GOT3 (cell line): ENCODE measurements at places on chromosomes 6 and 20.

GRCh38 chr20:52153896-52154295 is 37.7 kb downstream of the ZFP64 start:
- DNase-seq, result no peak

GRCh38 chr6:158459726-158460125 is 100.2 kb upstream of the TMEM181 start:
- DNase-seq, result no peak

GRCh38 chr6:146103416-146104072 is 74.7 kb downstream of the GRM1 start:
- no peak for DNase-seq

DNA sequence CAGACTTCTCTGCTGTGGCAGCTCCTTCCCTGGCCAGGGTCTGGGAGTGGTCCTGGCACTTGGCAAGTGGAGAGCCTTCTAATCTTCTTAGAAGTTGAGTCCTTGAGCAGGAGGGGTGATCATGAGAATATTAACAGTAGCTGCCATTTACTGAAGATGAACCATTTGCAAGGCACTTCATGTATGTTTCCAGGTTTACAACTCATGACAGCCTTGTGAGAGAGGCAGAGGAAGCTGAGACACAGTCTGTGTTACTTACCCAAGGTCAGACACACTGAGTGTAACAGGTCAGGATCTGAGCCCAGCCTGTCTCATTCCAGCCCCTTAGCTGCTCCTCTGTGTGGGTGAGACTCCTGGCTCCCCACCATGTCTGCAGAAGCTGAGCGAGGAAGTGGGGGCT is 45.5 kb upstream of the SRF start:
- no peak for DNase-seq

- no peak for DNase-seq
Measured at GRCh38 chr6:82959385-82959941, 106.2 kb downstream of the UBE3D start.

DNA sequence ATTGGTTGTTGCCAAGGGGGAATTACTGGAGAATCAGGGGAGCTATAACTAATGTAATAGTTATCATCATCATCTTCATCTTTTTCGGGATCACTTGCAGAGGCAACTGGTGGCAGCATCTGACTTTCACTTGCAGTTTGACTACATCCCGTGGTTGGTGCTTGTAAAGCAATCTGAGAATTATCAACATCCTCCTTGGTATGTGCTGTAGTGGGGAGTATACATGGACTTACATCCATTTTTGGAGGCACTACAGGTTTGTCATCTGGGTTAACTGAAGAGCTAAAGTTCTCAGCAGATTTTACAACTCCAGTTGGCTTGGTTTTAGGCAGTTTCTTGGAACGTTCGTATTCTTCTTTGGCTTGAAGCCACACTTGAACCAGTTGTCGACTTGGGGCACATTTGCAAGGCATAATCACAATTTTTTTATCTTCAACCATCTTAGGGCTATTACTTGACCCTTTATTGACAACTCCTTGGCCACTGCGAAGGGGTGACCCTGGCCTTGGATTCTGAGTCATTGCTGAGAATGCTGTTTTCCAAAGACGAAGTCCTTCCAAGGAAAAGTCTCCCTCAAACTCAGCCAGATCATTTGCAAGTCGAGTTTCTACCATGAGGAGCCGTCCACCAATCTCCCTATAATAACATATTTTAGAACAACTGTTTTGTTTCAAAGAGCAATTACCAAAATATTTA is 115.5 kb downstream of the REV3L start:
- DNase-seq, result no peak

GRCh38 chr6:124512431-124512830 is 449.8 kb upstream of the RNF217 start:
- no peak for DNase-seq

GRCh38 chr20:46752728-46753127 is 43.3 kb downstream of the SLC2A10 start:
- no peak for DNase-seq

- no peak for DNase-seq
Measured at GRCh38 chr6:168494726-168495125, 53.7 kb downstream of the SMOC2 start.

- no peak for DNase-seq
Measured at GRCh38 chr20:42435230-42435629, 754.5 kb downstream of the PTPRT start.

GRCh38 chr20:36116807-36117441 is 37.6 kb upstream of the EPB41L1 start:
- peak; percentile 37 for DNase-seq

DNA sequence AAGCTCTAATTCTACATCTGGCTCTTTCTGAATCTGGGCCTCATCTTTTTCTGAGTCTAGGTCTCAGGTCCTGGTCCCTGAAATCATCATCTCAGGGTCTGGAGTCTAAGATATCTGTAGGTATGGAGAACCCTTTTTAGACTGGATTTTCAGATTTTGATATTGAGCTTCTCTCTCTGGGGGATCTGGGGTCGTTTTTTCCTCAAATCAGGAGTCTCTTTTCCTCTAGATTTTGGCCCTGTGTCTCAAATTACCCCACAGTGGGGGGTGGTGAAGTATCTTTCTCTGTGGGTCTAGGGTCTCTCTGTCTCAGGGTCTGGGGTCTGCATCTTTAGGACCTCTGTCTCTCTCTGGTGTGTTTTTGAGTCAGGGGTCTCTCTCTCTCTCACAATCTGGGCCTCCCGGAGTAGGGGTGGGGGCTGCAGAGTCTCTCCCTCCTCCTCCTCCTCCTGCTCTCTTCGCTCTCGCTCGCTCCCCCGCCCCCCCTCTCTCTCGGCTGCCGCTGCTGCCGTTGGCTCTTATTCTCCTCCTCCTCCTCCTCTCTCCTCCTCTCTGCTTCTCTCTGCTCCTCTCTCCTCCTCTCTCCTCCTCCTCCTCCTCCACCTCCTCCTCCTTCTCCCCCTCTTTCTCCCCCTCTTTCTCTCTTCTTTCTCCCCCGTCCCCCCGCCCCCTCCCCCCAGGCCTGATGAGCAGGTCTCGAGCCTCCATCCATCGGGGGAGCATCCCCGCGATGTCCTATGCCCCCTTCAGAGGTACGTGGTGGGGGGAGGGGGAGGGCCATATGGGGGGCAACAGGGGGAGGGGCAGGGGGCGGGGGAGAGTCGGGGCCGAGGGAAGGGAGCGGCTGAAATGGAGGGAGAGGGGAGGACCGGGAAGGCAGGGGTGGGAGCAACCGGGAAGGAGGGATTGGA is at the start of gene SYNGAP1:
SYNGAP1 (plus strand) TSS at position 486 of the 911 bp plus-strand sequence; CDS start at position 686, 200 bp downstream.
- no peak for DNase-seq

GRCh38 chr6:21713481-21713880 is 119.9 kb downstream of the SOX4 start:
- DNase-seq, result no peak

DNA sequence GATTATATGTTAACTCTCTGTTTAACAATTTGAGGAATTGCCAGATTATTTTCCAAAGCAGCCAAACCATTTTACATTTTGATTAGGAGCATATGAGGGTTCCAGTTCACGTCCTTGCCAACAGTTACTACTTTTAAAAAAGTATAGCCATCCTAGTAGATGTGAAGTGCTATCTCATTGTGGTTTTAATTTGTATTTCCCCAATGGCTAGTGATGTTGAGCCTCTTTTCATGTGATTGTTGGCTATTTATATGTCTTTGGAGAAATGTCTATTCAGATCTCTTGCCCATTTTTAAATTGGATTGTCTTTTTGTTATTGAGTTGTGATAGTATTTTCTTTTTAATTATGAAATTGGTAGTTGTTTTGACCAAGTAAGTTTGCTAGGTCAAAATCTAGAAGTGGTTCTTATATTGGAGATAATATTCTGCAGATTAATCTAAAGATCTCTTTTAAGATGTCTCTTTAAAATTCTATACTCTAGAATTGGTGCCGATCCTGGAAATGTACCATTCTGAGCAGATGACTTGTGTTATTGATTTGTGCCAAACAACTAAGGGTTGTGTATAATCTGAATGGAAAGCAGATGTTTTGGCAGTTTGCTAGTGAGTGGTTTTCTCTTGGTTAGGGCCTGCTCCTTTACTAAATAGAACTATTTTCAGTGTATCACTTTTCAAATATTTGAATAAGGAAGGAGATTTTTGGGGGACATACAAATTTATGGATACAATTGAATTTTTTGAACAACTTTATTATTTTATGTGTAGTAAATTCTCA is 99.5 kb downstream of the CDKAL1 start:
- DNase-seq, result no peak

- DNase-seq, result no peak
Measured at GRCh38 chr6:168582571-168582981, 141.6 kb downstream of the SMOC2 start.

- no peak for DNase-seq
Measured at GRCh38 chr20:63696306-63696627, 185 bp upstream of the TNFRSF6B start.

DNA sequence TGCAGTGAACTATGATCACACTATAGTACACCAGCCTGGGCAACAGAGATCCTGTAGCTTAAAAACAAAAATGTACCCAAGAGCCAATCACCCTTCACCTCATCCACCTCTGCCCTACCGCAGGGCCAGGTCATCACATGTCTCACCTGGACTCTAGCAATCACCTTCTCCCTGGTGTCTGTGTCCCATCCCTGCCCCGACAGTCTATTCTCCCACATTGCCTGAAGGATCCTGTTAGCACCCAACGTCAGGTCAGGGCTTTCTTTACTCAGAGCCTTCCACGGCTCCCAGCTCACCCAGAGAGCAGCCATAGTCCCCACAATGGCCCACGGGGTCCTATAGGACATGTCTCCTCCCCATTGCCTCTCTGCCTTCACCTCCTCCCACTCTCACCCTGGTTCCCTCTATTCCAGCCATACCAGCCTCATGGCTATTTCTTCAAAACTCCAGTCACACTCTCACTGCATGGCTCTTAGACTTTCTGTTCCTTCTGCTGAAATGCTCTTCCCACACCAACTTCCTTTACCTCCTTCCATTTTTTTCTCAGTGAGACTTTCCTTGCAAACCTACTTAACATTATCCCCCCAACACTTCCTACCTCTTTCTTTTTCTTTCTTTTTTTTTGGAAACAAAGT is 22.5 kb upstream of the ARFGEF2 start:
- DNase-seq, result no peak

- no peak for DNase-seq
Measured at GRCh38 chr6:10759312-10759839, 11.8 kb downstream of the TMEM14B start.

DNA sequence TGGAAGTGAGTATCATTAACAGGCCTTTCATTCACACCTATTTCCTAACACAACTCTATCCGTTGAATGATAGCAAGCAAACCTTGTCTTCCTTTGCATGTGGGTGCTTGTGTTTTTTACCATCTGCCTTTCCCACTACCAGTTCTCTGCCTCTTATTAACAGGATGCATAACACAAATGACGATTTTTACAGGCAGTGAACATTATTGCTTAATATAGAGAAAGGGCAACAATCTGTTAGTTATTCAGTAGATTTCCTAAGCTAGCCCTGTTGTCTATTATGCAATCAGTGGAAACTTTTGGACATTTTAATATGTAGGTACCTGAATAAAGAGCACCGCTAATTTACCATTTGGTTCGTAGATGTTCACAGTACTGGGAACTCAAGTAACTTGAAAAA is 348.8 kb upstream of the PLCB4 start:
- no peak for DNase-seq

DNA sequence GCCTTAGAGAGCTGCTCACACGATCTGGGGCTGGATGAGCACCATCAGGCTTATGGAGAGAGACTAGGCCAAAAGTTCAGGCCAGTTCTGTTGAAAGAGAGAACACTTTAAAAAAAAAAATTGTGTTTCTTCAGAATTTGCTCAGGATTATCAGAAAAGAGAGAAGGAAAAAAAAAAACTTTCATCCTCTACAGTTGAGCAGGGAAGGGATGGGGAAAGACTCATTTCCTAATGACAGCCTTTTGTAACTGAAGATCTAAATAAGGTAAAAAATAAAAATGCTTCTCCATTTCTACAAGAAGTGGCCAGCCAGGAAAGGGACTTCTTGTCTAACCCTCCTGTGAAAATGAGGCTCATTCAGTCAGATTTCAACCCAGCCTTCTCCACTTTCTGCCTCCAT is 134.8 kb downstream of the LY86 start:
- DNase-seq, result no peak

- DNase-seq, result no peak
Measured at GRCh38 chr6:131410785-131411184, 162.2 kb upstream of the ARG1 start.

GRCh38 chr6:18210707-18211106 is 53.6 kb downstream of the DEK start:
- no peak for DNase-seq

GRCh38 chr6:28220257-28221133 is 4.6 kb upstream of the ZSCAN9 start:
- no peak for DNase-seq

- no peak for DNase-seq
Measured at GRCh38 chr6:2748183-2748582, 2.5 kb downstream of the MYLK4 start.
